Right ventricle myocardium superior (tissue), 1 donor: ENCODE measurements at places on chromosomes 5 and 9. TPM values are rescaled to one million over a fixed set of nuclear protein-coding genes. Genes with fewer than 3 reads are reported as not detected.
A peak's percentile ranks its signal among the peaks of the same experiment; 100 is the strongest.

- no peak for DNase-seq
Measured at GRCh38 chr9:76351006-76351405, 43.2 kb downstream of the RFK start.

DNA sequence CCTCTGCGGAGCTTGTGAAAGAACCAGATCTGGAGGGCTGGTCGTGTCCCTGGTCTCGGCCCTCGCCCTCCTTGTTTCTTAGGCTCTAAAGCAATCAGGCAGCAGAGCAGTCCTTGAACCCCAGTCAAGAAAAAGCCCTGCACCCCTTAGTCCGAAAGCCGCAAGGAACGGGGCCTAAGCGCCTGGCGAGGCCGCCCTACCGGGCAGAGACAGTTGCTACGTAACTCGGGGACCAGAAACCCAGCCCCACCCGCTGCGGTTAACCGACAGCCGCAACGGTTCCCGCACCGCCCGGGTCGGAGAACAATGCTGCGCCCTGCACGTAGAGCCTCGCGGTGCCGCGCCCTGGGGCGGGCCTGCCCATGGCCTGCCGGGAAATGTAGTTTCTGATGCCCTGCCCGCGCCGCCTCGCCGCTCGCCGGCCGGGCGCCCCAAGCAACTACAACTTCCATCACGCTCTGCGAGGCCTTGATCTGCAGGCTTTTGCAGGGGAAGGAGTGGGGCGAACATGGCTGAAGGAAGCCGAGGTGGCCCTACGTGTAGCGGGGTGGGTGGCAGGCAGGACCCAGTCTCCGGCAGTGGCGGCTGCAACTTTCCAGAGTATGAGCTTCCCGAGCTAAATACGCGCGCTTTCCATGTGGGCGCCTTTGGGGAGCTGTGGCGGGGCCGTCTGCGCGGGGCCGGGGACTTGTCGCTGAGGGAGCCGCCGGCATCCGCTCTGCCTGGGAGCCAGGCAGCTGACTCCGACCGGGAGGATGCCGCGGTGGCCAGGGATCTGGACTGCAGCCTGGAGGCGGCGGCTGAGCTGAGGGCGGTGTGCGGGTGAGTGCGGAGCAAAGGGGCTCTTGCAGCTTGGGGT lies at the start of gene SNAPC3:
Gene SNAPC3, plus strand, starts transcription at position 505 of the 859 bp plus-strand sequence. Its CDS starts 4 bp downstream, at position 509.
- peak; percentile 97 for DNase-seq

DNA sequence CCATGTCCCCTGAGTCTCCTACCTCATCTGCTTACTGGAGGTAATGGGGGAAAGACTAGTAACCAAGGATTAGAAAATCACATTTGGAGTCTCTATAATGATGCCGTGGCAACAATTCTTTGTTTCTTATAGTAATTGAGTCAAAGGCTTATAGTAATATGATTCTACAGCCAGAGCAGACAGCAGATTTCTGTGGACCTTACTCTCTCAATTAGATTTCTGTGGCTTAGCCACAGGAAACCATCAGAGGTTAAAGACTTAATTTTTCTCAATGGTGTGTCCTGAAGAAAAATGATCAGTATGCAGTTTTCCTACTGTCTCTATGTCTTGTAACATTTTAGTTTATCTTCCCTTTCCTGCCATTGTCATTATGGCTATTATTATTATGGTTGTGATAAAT lies 59.3 kb upstream of the CD180 start:
- no peak for DNase-seq

- no peak for DNase-seq
Measured at GRCh38 chr5:169706758-169707450, 69.8 kb downstream of the DOCK2 start.

- DNase-seq, result no peak
Measured at GRCh38 chr9:132672413-132672690, 2.1 kb downstream of the GTF3C4 start.

DNA sequence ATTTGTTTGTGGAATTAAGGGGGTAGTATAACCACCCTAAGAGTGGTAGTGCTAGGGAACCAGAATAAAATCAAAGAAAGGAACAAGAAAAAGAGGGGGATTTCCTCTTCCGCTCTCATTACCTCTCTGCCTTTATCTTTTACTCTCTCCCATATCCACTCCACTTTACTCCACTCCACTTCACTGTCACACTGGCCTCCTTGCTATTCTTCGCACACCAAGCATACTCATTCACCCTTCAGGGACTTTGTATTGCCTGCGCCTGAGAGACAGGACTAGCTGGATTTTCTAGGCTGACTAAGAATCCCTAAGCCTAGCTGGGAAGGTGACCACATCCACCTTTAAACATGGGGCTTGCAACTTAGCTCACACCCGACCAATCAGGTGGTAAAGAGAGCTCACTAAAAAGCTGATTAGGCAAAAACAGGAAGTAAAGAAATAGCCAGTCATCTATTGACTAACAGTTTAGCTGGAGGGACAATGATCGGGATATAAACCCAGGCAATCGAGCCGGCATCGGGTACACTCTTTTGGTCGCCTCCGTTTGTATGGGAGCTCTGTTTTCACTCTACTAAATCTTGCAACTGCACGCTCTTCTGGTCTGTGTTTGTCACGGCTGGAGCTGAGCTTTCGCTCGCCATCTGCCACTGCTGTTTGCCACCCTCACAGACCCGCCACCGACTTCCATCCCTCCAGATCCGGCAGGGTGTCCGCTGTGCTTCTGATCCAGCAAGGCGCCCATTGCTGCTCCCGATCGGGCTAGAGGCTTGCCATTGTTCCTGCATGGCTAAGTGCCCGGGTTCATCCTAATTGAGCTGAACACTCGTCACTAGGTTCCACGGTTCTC lies 121.8 kb downstream of the FAM170A start:
- DNase-seq, result no peak

GRCh38 chr9:12695474-12695873 lies 2.3 kb downstream of the TYRP1 start:
- DNase-seq, result peak; percentile 41

DNA sequence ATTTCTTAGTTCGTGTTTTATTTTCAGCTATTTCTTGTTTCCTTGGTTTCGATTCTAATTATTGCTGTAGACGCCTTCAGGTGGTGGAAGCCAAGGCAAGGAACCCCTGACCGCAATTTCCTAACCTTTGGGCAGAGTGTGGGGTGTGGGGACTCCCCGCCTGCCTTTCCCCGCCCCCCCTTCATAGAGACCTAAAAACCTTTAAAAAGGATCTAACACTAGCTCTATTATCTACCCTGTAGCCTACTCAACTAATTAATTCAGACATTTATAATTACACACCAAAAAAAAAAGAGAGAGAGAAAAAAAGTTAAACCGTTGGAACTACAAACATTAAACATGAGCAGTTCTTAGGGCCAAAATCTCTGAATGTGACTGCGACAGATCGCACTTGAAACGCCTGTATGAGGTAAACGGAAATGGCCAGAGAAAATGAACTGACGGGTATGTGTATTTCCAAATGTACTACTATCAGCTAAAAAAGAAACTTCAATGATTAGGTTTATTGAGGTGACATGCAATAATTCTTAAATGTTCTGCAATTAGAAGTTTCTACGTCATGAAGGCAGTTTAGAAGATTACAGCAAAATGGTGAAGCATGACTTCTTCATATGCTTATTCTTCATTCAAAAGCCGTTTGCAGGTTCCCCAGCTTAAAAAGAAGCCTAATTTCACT lies 19.0 kb upstream of the FER start:
- no peak for DNase-seq

- DNase-seq, result no peak
Measured at GRCh38 chr9:25224309-25224708, 453.9 kb downstream of the TUSC1 start.

DNA sequence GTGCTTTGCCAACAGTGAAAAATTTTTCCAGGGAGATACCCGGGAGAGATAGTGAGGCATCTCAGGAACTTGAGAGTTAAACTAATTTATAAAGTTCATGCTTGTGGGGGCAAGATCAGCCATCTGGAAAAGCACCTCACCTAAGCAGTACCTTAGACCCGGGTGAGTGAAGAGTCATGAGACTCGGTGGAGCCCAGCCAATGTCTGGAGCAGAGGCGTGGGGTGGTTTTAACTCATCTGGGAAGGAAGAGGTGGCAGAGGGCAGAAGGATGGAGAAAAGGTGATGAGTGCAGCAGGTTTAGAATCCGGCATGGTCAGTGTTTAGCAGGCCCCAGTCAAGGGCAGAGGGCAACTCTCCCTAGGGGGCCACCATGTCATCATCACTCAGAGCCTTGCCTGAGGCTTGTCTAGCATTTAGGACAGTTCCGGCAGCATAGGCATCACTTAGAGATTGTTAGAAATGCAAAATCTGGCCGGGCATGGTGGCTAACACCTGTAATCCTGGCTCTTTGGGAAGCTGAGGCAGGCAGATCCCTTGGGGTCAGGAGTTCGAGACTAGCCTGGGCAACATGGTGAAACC lies 4.3 kb upstream of the RNF183 start:
- DNase-seq, result no peak

- no peak for DNase-seq
Measured at GRCh38 chr5:34410411-34411139, 245.6 kb upstream of the RAI14 start.

DNA sequence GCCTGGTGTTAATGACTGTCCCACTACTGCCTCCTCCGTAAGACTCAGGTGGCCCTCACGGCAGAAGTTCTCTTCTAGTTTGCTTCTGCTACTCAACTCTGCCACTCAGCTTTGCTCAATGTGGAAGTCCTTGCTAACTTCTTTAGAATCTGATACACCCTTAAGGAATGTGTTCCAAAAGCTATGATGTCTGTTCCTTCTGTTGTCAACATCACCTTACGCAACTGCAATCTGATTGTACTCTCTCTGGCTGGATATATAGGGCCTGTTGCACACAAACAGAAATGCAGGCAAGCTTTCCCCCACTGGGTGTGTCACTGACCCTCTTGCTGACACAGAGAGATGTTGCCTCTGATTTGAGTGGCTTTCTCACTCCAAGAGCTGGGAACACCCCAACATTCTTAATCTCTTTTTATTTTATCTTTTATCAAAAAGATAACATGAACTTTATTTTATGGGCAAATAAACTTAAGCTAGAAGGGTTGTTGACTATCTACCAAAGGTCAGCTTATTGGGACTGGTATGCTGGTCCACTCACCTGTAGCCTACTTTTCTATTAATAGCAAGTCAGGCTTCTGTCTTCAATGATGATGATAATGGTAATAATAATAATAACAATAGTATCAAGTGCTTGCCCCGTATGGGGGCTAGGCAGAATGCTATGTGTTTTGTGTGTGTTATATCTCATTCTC lies 25.2 kb downstream of the TMEM252 start:
- DNase-seq, result no peak

DNA sequence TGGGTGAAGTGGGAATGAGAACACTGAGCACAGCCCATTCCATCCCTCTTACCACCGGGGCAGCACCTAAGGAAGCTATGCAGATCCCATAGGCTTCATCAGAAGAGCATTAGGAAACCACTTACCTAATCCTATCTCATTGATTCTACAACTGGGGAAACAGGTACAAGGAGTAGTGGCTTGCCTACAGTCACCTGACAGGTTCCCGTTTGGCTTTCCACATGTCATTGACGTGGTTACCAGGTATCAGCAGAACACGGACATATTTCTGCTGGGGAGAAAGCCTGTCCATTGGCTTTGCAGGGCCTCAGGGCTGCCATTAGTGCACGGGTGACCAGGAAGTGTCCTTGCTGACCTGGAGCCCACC lies 11.3 kb downstream of the AFAP1L1 start:
- DNase-seq, result no peak

DNA sequence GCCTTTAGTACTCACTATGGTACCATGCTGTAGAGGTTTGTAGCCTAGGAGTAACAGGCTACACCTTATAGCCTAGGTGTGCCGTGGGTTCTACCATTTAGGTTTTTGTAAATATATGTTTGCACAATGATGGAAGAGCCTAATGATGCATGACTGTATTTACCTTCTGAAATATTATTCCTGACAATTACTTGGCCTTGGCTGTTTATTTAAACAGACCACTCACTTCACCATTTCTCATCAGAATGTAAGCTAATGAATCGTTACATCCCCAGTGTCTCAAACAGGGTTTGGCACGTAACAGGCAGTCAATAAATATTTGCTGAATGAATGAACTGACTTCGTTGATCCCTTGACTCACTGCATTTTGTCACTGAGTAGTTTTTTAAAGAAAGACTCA lies 93.1 kb downstream of the MED27 start:
- no peak for DNase-seq

- DNase-seq, result no peak
Measured at GRCh38 chr5:148687427-148687826, 33.1 kb upstream of the HTR4 start.

DNA sequence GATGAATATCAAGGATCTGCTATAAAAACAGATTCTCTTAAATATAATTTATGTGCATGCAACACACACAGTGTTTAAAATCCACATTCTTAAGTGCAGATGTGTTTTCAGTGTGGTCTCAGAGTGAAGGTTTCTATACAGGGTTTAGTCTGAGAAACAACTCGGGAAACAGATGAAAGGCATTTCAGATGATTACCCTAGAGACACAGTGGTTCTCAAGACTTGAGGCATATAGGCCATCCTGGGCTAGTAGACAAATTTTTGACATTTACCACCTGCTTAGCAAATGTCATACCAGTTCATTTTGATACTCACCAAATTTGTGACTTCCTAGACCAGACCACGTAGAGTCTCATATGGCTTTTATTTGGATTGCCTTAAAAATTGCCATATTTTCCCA lies 216.5 kb downstream of the ARL15 start:
- DNase-seq, result no peak

- DNase-seq, result peak; percentile 33
Measured at GRCh38 chr9:134291961-134292871, 34.0 kb upstream of the RXRA start.

GRCh38 chr5:165079389-165079788 lies 1574.0 kb downstream of the MAT2B start:
- DNase-seq, result no peak

GRCh38 chr9:80560976-80561375 lies 989.2 kb downstream of the TLE4 start:
- DNase-seq, result no peak

DNA sequence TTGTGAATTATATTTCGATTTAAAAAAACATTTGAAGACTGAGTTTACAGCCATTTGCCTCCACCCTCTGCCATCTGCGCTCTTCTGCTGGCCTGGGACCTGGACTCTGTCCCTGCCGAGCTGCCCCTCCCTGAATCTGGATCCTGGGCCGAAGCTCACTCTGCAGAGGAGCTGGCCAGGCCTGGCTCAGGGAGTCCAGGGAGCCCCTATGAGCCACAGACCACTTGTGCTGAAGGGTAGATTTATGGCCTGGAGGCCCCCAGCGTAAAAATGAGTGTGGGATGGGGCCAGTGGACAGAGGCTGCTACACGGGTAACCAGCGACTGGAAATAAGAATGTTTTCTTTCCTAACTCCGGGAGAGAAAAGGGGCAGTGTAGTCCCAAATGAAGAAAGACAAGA lies 129.8 kb downstream of the FGF18 start:
- DNase-seq, result no peak

GRCh38 chr5:108367679-108368334 lies 14.1 kb downstream of the FBXL17 start:
- no peak for DNase-seq

- no peak for DNase-seq
Measured at GRCh38 chr9:107316795-107317661, 33.9 kb downstream of the RAD23B start.

- DNase-seq, result no peak
Measured at GRCh38 chr5:146799231-146799630, 79.3 kb downstream of the PPP2R2B start.

The ALDH1A1 gene
- total RNA-seq, result 19.8 TPM

The TMEM215 gene
- total RNA-seq, result not detected

The TAF11L12 gene
- total RNA-seq, result not detected

The CDHR2 gene
- 0.19 TPM for total RNA-seq

The GPR151 gene
- total RNA-seq, result not detected

The UNC5A gene
- 0.05 TPM for total RNA-seq

The BAAT gene
- total RNA-seq, result 0.08 TPM

The SCGB3A2 gene
- total RNA-seq, result not detected

The QRFP gene
- not detected for total RNA-seq

The AK8 gene
- total RNA-seq, result 0.22 TPM
